Regular cardiac myocyte (primary cell): ENCODE measurements at places on chromosomes 11 and 22. TPM values are rescaled to one million over a fixed set of nuclear protein-coding genes. Genes with fewer than 3 reads are reported as not detected.

The LRP4 gene
- 5.1 and 6.5 TPM in 2 replicates for total RNA-seq

The KCNQ1 gene
- total RNA-seq = not detected in 2 replicates

The POLR2F gene
- 30.4 and 84.0 TPM in 2 replicates for total RNA-seq

The ANO5 gene
- under 0.01 TPM in 1 of 2 replicates, not detected in the other for total RNA-seq

The OR10A2 gene
- not detected in 2 replicates for total RNA-seq

The FAM227A gene
- 1.3 and 1.7 TPM in 2 replicates for total RNA-seq

The LYVE1 gene
- total RNA-seq = 1.5 and 4.8 TPM in 2 replicates

The MMP3 gene
- 0.19 and 4.5 TPM in 2 replicates for total RNA-seq

The CREB3L1 gene
- total RNA-seq = 10.5 and 11.0 TPM in 2 replicates

The PRODH gene
- not detected in 2 replicates for total RNA-seq

The MOV10L1 gene
- 1.5 and 5.1 TPM in 2 replicates for total RNA-seq

The PICK1 gene
- 11.8 and 14.0 TPM in 2 replicates for total RNA-seq

The PATE4 gene
- not detected in 2 replicates for total RNA-seq
